ENCODE measurements at places on chromosomes 11 and 22.

GRCh38 chr22:38815842-38816241 lies 21.9 kb upstream of the DNAL4 start:
- peaks cover 15% of the 10 kb centered on the region for H3K27me3 ChIP-seq
- H3K4me3 ChIP-seq: no peak overlapping the region
- DNase-seq: no peak
- H3K27ac ChIP-seq: no peak overlapping the region

DNA sequence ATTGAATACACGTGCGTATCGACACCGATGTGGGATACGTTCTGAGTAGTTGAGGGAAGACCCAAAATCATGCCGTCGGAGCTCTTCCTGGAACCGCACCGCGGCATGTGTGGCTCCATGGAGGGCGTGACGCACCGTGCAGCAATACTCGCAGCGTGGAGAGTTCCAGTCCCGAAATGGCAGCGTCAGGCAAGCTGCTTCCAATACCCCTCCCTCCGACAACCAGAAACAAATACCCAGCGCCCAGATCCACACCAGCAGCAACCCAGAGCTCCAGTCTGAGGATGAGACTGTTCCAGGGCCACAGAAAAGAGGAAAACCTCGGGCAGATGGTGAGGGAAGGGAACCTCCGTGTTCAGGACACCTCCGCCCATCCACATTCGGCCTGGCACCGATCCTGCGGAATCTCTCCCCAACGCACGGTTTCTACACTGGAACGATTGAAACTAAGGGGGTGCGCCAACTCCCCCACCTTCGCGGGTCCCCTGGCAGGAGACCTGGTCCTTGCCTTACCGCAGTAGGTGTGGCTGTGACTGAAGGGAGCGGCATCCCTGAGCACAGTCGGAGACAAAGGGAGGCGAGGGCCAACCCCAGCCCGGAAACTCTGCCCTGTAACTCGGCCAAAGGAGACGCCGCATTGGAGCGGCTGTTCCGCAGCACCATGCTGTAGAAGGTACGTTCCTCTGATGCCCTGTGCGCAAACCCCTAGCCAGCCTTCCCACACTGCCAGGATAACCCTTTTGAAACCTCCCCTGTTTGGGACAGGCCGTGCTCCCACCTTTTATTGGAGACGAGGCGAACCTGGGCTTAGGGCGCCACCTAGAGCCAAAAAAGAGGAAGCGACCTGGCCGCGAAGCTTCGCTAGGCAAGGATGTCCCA lies 28.2 kb downstream of the DBX1 start:
- H3K27ac ChIP-seq: no peak overlapping the region
- DNase-seq: peak; percentile 71
- H3K36me3 ChIP-seq: no peaks in the 10 kb centered on the region
- peak overlapping the region; percentile 15 for H3K4me3 ChIP-seq
- H3K4me1 ChIP-seq: no peaks in the 10 kb centered on the region

DNA sequence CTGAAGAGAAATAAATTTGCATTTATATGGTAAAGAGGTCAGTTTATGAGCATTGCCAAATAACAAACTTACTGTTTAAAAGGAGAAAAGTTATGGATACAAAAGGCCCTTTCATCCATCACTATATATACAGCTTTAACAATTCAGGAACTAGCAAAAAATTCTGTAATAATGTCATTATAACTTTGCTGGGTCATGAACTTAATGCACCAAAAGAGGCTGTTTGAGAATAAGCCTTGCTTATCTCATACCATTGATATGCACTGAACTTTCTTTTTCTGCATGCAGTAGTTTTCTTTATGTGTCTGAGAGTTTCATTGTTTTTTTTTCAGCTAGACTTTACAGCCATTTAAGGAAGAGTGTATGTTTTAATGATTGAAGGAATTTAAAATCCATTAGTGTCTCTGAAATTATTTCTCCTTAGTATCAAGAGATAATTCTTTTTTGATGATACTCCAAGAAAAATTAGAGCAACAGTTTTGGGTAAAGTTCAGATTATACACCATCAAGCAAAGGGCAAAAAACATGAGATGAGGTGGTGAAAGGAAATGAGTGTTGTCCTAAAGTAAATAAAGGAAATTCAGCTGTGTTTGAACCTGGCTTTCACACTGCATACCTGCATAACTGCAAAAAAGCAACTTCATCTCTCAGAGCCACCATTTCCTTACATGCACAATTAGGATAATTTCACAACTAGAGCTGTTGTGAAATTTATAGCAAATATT lies 188.2 kb upstream of the ANO3 start:
- peaks cover 9% of the 10 kb centered on the region for H3K27me3 ChIP-seq
- H3K27ac ChIP-seq: no peak overlapping the region
- no peaks in the 10 kb centered on the region for H3K36me3 ChIP-seq
- no peak overlapping the region for H3K4me3 ChIP-seq
- H3K4me1 ChIP-seq: no peaks in the 10 kb centered on the region

GRCh38 chr22:20498913-20499312 lies 3.3 kb upstream of the KLHL22 start:
- no peak overlapping the region for H3K4me3 ChIP-seq
- no peaks in the 10 kb centered on the region for H3K36me3 ChIP-seq
- H3K27ac ChIP-seq: no peak overlapping the region
- DNase-seq: no peak
- H3K27me3 ChIP-seq: no peaks in the 10 kb centered on the region

DNA sequence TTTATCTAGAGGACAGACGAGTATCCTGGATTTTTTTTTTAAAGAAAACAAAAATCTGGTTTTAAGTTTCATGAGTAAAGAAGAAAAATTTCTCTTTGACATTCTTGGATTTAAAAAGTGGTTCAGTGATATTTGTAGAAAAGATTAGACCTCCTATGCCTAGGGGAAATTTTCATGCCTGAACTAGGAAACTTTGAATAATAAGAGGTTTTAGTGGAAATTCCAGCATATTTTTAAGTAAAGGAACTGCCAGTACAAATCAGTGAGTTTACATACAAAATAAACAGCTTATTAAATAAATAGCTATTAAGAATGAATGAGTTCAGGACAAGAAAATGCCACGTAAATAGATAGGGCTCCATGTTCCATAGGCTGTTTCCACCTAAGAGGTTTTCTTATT lies 17.5 kb downstream of the JAM3 start:
- DNase-seq: no peak
- H3K4me3 ChIP-seq: no peak overlapping the region
- no peaks in the 10 kb centered on the region for H3K27me3 ChIP-seq
- H3K27ac ChIP-seq: no peak overlapping the region
- H3K4me1 ChIP-seq: no peaks in the 10 kb centered on the region

- H3K4me3 ChIP-seq: no peak overlapping the region
- peak overlapping the region; percentile 3 for H3K27ac ChIP-seq
- no peaks in the 10 kb centered on the region for H3K27me3 ChIP-seq
- no peaks in the 10 kb centered on the region for H3K36me3 ChIP-seq
Measured at GRCh38 chr11:130638033-130638432, 189.6 kb downstream of the ADAMTS15 start.

DNA sequence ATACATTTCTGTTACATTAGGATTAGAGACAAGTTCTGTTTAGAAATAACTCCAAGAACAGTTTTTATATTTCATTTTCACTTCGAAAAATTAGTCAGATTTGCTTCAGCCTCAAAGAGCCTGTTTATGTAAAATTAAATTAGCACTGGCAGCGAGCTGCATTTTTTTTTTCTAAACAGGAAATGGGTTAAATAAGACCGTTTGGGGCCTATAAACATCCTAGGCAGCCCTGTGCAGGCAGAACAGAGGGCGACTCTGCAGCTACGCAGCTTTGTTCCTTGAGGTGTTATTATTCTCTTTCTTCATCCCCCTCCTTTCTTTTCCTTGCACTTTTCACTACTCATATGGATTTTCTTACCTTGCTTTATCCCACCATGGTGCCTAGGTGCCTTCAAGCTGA lies 48.7 kb downstream of the CWC15 start:
- H3K27me3 ChIP-seq: peaks cover 6% of the 10 kb centered on the region
- no peak for DNase-seq
- H3K4me3 ChIP-seq: no peak overlapping the region
- peaks cover 8% of the 10 kb centered on the region for H3K4me1 ChIP-seq
- no peak overlapping the region for H3K27ac ChIP-seq

- no peak overlapping the region for H3K27ac ChIP-seq
- no peaks in the 10 kb centered on the region for H3K36me3 ChIP-seq
- no peaks in the 10 kb centered on the region for H3K27me3 ChIP-seq
- DNase-seq: no peak
- H3K4me1 ChIP-seq: no peaks in the 10 kb centered on the region
- H3K4me3 ChIP-seq: no peak overlapping the region
Measured at GRCh38 chr11:101775033-101775432, 139.8 kb upstream of the CEP126 start.

GRCh38 chr11:91248199-91248807 lies 976.3 kb upstream of the FAT3 start:
- H3K27ac ChIP-seq: no peak overlapping the region
- H3K4me1 ChIP-seq: no peaks in the 10 kb centered on the region
- no peaks in the 10 kb centered on the region for H3K36me3 ChIP-seq

- H3K4me1 ChIP-seq: peaks cover 12% of the 10 kb centered on the region
- no peak overlapping the region for H3K27ac ChIP-seq
- no peak overlapping the region for H3K4me3 ChIP-seq
- H3K27me3 ChIP-seq: no peaks in the 10 kb centered on the region
- no peak for DNase-seq
- H3K36me3 ChIP-seq: peaks cover 7% of the 10 kb centered on the region
Measured at GRCh38 chr11:65183201-65183891, 1.6 kb downstream of the CAPN1 start.

GRCh38 chr22:22552630-22553029 lies 6.4 kb downstream of the PRAME start:
- no peak overlapping the region for H3K27ac ChIP-seq
- DNase-seq: peak; percentile 11
- no peaks in the 10 kb centered on the region for H3K4me1 ChIP-seq
- H3K4me3 ChIP-seq: no peak overlapping the region
- H3K27me3 ChIP-seq: no peaks in the 10 kb centered on the region

GRCh38 chr11:115501893-115502589 lies 2.2 kb downstream of the CADM1 start:
- no peak for DNase-seq
- no peak overlapping the region for H3K27ac ChIP-seq
- H3K27me3 ChIP-seq: peaks cover under 1% of the 10 kb centered on the region
- H3K36me3 ChIP-seq: no peaks in the 10 kb centered on the region
- H3K4me1 ChIP-seq: peaks cover 9% of the 10 kb centered on the region

DNA sequence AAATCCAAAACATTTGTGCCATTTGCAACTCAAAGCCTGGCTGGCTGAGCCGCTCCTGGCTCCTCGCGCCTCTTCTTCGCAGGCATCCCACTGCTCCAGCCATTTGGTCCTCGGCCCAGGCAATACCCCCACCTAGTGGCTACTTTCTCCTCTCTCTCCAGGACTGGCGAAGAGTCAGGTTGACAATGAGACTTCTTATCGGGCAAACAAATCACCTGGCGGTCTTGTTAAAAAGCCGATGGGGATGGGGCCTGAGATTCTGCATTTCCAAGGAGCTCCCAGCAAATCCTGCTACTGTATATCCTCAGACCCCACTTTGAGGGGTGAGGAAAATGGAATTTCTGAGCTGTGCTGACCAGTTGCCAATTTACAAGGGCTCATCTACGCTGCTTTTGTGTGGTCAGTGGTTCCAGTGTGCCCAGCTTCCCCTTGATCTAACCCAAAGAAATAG lies 89.0 kb downstream of the ISX start:
- H3K27me3 ChIP-seq: no peaks in the 10 kb centered on the region
- H3K36me3 ChIP-seq: no peaks in the 10 kb centered on the region
- no peak overlapping the region for H3K4me3 ChIP-seq
- H3K4me1 ChIP-seq: no peaks in the 10 kb centered on the region

DNA sequence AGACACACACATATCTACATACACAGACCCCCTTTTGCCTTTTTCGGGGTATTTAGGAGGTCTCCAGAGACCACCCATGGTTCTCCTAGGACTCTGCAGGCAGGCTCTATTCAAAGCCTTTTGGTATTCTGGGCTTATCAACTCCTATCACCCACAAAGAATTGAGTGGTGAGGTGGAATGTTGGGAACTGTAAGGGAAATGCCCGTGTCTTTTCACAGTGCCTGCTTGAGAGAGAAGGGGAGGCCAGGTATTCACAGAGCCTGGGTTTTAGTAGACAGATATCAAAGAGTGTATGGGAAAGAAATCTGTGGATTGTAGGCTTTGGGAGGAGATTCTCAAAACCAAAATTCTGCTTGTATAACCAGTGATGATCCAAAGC lies 44.0 kb upstream of the CSNK2A3 start:
- no peaks in the 10 kb centered on the region for H3K4me1 ChIP-seq
- no peak overlapping the region for H3K27ac ChIP-seq
- H3K4me3 ChIP-seq: no peak overlapping the region
- H3K27me3 ChIP-seq: peaks cover 33% of the 10 kb centered on the region
- no peaks in the 10 kb centered on the region for H3K36me3 ChIP-seq
- DNase-seq: no peak

DNA sequence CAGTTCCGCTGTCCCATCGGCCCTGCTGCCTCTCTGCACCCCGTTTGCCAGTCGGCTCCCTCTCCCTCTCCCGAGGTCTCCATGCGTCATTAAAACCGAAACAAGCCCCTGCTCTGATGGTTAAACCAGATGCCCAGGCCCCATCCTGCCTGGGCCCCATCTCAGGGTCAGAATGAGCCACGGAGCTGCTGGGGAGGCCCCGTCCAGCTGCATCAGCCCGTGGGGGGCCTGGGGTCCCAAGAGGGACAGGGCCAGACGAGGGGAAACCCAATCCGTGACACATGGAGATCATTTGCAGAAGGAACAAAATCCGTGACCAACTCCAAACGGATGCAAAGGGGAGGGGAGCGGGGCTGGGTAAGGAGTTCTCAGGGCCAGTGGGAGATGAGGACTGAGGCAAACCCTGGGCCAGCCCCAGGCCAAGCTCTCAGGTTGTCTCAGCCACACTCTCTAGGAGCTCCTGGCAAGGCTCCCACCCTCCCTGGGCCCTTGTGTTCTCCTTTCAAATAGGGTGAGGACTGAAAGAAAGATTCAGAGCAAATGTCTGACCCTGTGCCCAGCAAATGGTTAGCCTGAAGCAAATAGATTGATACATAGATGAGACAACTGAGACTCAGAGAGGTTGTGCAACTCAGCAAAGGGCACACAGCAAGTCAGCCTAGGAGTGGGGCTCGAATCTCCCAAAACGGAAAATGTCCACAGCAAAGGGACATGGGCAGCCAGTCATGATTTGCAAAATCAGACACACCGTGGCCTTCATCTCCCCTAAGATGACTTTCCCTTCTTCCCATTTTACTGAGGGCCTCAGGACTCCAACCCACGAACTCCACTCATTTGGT lies 162.1 kb downstream of the MN1 start:
- H3K27ac ChIP-seq: no peak overlapping the region
- H3K36me3 ChIP-seq: no peaks in the 10 kb centered on the region
- no peak for DNase-seq
- no peaks in the 10 kb centered on the region for H3K27me3 ChIP-seq
- no peak overlapping the region for H3K4me3 ChIP-seq
- peaks cover 33% of the 10 kb centered on the region for H3K4me1 ChIP-seq
